Endothelial cell (in vitro differentiated cells): ENCODE measurements at places on chromosomes 6 and 20.

DNA sequence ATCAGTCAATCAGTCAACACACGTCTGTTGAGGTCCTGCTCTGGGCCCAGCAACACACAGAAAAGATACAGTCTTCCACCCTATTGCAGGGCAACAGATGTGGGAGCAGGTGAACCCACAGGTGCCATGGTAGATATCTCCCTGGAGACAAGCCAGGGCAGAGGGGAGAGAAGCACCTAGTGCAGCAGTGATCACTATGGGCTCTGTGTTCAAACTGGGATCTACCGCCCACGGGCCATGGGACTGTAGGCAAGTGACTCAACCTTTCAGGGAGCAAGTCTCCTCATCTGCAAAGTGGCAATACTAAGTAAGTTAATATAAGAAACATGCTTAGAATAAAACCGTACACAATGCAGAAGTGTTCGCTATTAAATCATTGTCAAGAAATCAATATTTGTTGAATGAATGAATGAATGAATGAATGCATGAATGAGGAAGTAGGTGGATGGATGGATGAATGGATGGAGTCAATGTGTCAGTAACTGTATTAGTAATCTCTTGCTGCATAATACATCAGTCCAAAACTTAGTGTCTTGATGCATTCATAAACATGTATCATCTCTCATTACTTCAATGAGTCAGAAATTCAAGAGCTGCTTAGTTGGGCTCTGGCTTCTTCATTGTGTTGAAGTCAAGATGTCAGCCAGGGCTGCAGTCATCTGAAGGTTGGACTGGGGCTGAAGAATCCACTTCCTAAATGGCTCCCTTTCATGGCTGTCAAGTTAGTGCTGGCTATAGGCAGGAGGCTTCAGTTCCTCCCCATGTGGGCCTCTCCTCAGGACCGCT lies 31.9 kb upstream of the NFATC2 start:
- no peak for DNase-seq

DNA sequence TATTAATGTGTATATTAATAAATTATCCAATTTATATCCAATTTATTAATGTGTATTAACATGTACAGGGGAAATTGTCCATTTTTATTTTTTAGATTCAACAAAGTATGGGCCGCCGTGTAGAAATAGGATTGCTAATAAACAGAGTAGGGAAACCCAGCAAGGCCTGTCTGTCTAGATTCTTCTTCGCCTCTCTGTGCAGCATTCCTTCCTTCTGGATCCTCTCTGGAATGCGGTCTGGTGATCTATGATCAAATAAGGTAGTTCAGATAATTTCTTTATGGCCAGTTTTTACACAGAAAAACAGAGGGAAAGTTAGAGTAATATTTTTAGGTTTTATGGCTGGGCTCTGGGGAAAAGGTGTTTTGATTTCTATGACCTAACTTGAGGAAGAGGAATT lies 19.9 kb upstream of the HFE start:
- no peak for DNase-seq

GRCh38 chr6:49826743-49827406 lies 39.5 kb downstream of the CRISP1 start:
- DNase-seq = no peak

DNA sequence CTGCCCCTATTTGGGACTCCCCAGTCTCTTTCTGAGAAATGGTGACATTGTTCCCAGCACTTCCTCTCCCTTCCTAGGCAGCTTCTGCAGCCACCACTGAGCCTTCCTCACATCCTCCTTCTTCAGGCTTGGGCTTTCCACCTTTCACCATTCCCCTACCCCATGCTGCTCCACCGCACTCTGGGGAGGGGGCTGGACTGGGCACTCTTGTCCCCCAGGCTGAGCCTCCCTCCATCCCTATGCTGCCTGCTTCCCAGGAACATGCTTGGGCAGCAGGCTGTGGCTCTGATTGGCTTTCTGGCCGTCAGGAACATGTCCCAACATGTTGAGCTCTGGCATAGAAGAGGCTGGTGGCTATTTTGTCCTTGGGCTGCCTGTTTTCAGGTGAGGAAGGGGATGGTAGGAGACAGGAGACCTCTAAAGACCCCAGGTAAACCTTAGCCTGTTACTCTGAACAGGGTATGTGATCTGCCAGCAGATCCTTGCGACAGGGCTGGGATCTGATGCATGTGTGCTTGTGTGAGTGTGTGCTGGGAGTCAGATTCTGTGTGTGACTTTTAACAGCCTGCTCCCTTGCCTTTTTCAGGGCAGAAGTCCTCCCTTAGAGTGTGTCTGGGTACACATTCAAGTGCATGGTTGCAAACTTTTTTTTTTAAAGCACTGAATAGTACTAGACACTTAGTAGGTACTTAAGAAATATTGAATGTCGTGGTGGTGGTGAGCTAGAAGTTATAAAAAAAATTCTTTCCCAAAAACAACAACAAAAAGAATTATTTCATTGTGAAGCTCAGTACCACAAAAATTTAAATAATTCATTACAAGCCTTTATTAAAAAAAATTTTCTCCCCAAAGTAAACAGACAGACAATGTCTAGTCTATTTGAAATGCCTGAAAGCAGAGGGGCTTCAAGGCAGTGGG lies 2.1 kb upstream of the CDKN1A start:
- DNase-seq = no peak

DNA sequence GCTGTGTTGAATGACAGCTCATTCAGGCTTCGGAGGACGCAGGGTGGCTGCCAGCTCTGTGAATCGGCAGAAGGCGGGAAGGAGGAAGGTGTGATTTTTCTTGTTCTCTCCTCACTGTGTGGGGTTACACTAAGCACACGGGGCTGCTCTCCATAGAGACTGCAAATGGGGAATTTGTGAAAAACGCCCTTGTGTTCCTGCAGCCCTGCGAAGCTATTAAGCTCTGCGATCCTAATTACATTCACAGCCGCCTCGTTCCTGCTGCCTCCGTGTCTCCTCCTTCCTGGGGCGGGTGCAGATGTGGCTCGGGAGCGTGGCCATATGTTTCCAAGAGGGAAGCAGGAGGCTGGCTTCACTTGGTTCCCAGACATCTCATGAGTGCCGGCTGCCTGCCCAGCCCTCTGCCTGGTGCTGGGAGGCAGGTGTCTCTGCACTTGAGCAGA lies 124.0 kb downstream of the TOX2 start:
- no peak for DNase-seq

DNA sequence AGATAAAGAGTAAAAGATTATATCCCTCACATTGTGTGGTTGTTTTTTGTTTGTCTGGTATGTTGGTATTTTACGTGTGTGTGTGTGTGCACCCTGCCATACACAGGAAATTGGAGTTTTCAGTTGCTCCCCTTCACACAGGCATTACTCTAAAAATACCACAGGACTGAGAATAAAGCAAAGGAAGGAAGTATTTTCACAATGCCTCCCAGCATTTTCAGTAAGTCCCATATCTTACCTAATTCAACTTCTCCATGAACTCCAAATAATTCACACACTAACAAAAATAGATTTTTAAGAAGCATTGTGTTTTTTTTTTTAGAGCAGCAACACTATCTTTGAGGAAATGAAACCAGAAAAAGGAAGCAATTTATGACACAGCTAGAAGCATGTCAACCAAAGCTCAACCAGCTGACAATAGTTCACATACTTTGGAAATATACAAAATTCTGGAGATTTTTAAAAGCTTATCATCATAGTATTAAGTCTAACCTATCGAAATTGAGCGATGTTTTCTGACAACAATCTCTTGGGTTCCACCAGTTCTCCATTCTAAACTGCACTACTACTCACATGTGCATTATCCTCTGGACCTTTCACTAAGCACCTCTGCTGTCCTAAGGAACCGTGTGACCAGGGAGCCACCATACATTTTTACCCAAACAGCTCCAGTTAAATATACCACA lies 2.1 kb downstream of the UBE2J1 start:
- no peak for DNase-seq

DNA sequence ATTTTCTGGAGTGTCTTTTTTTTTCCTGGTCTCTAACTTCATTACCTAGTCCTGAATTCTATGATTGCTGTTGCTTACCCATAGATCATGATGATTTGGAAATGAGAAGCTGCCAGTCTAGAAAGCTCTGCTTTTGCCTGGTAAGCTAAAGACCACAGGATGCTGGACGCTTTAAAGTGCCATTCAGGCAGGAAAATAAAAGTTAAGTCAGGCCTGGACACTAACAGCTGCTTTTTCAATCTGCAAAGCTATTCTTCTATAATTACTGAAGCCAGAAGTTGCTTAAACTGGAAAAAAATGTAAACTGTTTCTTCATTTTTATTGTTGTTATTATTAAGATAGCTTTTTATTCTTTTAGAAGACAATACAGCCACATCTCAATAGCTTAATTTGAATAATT lies 129.8 kb upstream of the SPACA1 start:
- no peak for DNase-seq

GRCh38 chr20:62396367-62397239 lies 9.7 kb downstream of the RPS21 start:
- no peak for DNase-seq

DNA sequence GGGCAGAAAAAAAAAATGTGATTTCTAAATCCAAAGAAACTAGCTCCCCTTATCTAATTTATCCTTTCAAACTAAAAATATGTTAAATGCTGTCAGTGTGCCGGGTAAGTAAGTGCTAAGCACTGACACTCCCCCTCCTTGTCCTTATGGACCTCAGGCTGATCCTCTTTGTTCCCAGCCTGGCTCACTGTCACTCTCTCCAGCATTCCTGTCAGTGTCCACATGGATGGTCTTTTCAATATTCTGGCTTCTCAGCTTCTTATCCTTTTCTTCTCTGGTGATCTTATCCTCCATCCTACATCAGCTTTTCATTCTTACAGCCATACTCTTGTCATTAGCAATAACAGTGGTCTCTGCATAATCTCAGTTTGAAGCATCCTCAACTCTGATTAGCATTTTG lies 55.0 kb downstream of the BCKDHB start:
- no peak for DNase-seq

DNA sequence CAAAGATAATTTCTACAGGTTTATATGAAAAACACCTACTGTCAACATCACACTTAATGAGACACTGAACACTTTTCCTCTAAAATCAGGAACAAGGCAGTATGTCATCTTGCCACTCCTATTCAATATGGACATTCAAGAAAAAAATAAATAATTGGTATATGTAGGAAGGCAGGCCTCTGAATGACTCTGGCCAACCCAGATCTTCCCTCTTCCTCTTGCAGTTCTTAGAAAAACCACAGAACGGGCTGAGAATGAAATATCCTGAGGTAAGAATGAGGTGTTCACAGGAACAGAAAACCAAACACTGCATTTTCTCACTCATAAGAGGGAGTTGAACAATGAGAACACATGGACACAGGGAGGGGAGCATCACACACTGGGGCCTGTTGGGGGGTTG lies 1207.2 kb upstream of the CITED2 start:
- no peak for DNase-seq

DNA sequence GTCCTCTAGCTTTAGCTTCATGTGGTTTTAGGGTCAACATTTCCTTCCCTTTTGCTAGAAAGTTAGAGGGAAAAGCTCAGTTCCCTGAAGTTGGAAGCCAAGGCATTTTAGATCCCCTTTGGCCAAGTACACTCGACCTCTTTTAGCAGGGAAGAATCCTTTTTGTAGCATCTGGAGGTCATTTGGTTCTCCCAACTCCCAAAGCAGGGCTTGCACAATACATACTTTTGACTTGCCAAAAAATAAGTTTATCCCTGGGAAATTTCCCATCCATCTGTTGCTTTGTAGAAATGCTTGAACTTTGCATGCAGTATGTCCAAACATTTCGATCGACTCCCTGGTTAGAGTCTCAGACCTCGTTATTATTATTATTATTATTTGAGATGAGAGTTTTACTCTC lies 4.6 kb upstream of the EDEM2 start:
- DNase-seq = no peak

GRCh38 chr6:15398633-15399275 lies 152.9 kb downstream of the JARID2 start:
- DNase-seq = no peak

DNA sequence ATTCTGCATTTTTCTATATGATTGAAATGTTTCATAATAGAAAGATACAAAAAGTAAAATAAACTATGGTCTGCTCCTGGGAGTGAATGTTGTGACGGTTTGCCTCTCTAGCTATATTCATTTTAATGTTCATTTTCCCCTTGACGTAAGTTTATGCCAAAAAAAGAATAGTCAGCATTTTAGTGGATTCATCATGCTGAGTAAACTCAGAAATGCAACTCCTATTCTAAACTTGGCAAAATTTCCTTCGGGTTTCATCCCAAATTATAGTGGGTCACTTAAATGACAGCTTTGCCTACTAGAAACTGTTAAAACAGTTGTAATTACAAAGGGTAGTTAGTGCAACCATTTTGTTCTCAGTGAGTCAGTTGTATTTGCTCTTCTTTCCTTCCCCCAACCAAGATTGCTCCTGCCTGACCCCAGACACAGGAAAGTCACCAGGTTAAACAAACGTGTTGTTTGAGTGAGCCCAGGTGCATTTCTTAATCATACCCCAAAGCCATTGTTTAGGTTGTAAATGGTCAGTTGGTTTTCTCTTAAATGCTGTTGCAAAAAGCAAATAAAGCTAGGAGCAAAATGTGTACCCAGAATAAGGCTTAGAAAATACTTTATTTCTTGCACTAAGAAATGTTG lies 482.3 kb upstream of the SOX4 start:
- no peak for DNase-seq

GRCh38 chr20:5703681-5704101 lies 46.5 kb upstream of the SHLD1 start:
- DNase-seq = no peak

- no peak for DNase-seq
Observed at GRCh38 chr6:56386717-56387116, 139.3 kb upstream of the COL21A1 start.

DNA sequence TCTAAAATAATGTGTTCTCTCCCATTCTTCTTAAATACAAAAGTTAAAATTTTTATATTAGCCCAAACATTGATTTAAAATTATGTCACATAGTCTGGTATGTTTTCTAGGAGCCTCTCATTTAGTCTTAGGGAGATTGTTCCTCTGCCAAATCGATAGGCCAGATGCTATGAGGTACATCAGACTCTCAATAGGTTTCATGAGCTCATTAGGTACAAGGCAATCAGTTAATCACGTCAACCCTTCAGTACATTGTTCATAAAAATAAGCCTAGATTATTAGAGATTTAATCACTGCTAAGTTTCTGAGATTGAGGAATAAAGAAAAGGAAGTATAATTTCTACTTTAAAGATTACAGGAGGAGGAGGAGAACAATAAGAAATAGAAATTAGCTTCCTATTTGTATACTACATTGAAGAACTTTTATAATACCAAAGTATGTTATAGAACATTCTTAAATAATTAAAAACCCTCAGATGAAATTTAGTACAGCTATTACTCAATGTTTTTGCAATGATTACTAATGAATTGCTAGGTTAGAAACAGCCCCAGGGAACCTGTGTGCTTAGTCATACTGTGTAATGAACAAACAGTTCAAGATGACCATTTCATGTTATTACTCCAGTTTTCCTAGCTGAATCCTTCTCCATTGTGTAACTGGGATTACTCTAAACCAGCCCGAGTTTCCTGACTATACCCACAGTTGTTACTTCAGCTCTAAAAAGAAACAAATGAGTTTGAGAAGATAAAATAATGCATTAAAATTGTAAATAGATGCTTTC lies 117.0 kb downstream of the BMP5 start:
- DNase-seq = no peak

- DNase-seq = no peak
Observed at GRCh38 chr6:9710574-9710973, 704.3 kb downstream of the TFAP2A start.

GRCh38 chr6:127119102-127120022 lies 891 bp downstream of the RSPO3 start:
- peak; percentile 34 for DNase-seq
